Spinal cord (tissue), 10 donors: ENCODE measurements at places on chromosomes 3 and 15.

DNA sequence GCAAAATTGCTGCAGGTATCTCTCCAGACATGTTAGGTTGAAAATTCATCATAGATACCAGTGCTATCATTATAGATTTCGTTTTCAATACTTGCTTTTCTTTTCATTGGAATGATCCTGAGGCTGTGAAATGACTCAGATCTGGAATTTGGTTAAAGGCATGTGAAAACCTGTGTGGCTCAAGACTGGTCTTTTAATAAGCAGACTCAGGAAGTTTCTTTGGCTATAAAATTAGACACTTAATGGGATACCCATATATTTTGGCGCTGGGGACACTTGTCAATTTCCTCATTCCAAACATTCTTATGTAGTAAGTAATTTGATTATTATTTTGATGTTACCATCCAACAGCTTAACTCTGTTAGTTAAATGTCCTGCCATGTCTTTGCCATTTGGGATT is 1041.1 kb upstream of the GBE1 start:
- no peak for DNase-seq

DNA sequence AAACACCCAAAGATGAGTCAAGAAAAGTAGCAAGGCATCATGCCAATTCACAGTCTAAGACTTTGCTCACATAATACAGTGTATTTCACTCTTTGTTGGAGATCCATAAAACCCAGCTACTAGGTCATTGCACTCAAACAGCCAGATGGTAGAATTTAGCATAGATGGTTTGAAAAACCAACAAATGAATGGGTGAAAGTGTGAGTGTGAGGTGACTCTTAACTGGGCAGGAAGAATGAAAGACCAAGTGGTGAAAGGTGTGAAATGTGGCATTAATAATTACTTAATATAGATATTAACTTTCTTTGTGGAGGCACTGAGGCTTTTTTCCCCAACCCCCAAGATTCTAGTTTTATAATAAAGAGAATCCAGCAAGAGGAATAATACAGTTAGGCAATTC is 159.5 kb downstream of the SQOR start:
- DNase-seq, result no peak

- DNase-seq, result no peak
Measured at GRCh38 chr15:69462030-69462492, 9.4 kb downstream of the RPLP1 start.

GRCh38 chr3:12138044-12138443 is 20.7 kb downstream of the TIMP4 start:
- no peak for DNase-seq

- no peak for DNase-seq
Measured at GRCh38 chr3:94070341-94070911, 7.6 kb downstream of the NSUN3 start.
